ENCODE measurements at places on chromosomes 16 and 17.
A peak's percentile ranks its signal among the peaks of the same experiment; 100 is the strongest.

DNA sequence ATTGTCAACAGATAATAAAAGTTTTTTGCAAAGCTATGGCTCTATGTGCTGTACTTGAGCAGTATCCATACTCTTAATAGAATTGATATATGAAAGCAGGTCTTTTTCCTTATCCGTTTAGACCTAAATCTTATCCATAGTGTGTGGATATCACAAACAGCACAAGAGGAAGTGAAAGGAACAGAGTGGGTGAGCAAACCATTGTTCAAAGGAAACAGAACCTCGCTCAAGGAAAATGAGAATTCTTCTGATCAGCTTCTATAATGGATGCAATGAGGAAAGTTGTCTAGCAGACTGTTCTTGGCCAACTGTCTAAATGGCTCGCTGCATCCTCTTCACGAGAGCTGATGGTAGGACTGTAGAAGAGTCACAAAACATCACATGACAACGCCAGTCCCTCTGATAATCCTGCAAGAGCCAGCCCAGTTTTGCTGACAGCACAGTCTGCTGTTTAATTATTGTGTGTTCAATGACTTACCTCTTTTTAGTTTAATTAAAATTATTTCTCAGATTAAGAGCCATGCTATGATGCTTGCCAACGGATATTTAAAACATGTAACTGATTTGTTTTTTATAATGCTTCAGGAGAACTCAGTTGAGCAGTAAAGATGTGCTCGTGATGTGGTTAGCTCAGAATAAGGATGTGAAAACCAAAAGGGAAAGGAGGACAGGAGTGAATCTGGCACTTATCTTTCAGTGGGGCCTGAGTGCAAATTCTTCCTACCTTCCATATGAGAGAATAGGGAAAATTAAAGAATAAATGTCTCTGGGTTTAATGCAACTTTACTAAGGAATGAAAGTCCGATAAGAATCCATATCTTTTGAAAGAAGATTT lies 38.5 kb downstream of the WWOX start:
- no peak for DNase-seq

- no peak for DNase-seq
Observed at GRCh38 chr16:13421726-13422125, 498.2 kb upstream of the ERCC4 start.

GRCh38 chr16:89720551-89720812 lies 216 bp downstream of the VPS9D1 start:
- no peak for DNase-seq

DNA sequence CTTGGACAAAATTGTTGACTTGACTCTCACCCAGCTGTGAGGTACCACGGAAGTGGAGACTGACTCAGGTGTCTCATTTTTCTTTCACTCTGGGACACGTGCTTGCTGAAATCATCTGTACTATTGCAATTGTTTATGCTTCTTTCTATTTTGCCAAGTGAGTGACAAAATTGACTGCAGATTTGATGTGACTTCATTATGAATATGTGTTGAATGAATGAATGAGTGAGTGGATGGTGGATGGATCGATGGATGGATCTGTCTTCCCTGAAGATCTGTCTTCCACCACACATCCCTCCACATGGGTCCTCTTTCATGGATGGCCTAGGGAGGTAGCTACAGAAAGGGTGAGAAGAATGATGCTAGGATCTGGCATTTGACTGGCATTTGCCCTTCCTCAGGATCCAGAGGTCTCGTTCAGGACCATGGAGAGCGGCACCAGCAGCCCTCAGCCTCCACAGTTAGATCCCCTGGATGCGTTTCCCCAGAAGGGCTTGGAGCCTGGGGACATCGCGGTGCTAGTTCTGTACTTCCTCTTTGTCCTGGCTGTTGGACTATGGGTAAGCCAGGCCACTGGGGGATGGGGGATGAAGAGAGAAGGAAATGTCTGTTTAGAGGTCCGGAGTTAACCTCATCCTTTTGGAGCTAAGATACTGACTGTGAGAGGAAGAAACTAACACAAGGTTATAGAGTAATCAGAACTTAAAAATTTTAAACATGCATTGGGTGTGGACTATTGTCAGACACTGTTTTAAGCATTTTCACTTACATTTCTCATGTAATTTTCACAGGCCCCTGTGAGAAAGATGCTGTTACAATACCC lies 12.7 kb downstream of the SLC5A11 start:
- peak; percentile 16 for DNase-seq

GRCh38 chr17:82241183-82241925 lies 12.5 kb downstream of the SLC16A3 start:
- DNase-seq, result no peak

GRCh38 chr17:9994761-9995160 lies 89.7 kb upstream of the RCVRN start:
- DNase-seq, result no peak

GRCh38 chr16:68229431-68230175 lies 6.3 kb downstream of the ESRP2 start:
- peak; percentile 71 for DNase-seq

DNA sequence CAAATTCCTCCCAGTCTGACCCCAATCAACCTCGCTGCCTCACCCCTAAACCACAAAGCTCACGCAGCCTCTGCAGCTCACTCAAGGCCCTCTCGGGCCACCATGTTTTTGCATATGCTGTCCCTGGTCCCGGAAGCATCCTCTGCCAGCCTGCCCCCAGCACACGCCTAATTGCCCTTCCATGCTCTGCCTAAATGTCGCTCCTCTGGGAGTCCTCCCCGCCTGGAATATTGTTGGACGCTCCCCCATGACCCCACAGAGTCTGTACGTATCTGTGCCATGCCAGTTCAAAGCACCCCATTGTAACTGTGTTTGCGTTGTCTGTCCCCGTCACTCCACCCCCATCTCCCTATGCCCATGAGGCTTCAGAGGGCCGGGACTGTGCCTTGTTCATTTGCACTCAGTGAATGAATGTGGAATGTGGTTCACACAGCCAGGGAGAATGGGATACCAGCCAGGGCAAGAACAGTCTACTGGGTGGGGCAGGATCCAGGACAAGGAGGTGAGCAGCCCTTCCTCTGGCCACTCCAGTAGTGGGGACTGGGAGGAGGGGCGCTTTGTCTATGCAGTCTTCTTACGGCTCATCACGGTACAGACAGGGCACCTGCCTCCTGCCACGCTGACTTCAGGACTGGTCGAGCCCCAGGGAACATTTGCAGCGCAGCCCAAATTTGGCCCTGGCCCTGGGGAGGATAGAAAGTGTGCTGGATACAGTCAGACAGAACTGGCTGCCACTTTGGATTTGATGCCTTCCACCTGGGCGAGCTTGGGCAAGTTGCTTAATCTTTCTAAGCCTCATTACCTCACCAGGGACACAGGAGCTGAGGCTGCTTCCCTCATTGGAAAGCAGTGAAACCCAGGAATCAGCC lies 48.5 kb downstream of the NOS2 start:
- DNase-seq, result no peak

DNA sequence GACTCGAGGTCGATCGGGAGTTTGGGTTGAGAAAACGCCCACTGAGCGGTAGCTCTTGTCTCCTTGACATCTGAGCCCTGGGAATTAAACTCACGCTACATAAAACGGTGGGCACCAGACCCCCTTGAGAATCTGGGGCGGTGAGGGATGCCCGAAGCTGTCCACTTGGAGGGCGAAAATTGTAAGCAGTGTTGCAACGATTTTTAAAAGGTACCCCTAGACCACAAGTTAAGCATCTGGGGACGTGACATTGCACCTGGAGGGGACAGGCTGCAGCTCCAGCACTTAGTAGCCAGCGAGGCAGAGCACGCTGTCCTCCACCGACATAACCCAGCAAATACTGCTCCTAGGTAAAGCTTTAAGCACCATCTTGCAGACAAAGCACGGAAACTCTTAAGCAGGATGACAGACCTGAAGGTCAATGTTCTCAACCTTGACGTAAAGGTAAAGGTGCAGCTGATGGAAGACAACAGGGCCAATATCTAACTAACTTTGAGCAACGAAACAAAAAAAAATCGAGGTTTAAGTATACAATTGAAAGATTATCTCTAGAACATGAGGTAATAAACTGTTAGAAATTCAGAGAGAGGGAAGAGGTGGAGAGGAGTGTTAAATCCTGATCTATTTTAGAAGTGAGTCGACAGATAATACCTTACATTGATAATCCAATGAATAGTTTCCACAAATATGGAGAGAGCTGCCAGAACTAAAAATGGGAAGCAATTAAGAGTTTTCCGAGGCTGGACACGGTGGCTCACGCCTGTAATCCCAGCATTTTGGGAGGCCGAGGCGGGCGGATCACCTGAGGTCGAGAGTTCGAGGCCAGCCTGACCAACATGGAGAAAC lies 921 bp upstream of the CDR2 start:
- no peak for DNase-seq

DNA sequence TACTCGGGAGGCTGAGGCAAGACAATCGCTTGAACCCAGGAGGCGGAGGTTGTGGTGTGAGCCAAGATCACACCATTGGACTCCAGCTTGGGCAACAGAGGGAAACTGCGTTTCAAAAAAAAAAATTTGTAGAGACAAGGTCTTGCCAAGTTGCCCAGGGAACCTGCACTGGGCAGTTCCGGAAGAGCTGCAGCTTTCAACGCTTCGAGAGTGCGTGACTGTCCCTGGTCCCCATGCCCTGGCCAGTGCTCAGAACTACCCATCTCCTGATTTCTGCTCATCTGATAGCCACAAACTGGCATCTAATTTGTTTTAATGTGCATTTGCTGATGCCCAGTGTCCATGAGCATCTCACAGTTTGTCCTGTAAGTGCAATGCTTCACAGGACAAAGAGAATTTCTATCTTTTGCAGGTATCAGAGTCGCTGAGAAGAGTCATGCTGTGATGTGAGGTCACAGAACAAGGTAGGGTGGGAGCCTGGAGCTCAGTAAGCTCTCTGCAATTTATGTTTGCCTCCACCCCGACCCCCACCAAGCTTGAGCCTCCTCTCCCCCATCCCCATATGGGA lies 3.9 kb downstream of the ACTG1 start:
- DNase-seq, result no peak

GRCh38 chr16:75590920-75591843 lies 25.0 kb downstream of the GABARAPL2 start:
- DNase-seq, result no peak

DNA sequence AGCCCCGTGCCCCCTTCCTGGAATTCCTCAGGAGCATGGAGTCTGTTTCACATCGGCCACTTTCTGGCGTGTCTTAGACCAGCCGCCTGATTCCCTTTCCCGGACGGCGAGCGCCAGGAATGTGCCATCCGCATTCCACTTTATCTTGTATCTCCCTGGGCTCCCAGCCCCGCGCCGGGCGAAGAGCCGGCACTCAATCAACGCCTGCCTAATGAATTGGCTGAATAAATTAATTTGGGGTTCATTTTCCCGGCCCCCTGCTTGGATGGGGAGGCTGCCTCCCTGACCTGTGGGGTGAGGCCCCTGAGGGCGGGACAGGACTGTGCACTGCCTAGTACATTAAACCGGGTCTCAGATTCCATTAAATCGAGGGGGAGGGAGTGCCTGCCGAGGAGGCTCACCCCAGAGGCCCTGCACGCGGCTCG lies 282.3 kb upstream of the TNRC6C start:
- DNase-seq, result no peak

- no peak for DNase-seq
Observed at GRCh38 chr16:27772093-27772825, 222.3 kb downstream of the KATNIP start.

DNA sequence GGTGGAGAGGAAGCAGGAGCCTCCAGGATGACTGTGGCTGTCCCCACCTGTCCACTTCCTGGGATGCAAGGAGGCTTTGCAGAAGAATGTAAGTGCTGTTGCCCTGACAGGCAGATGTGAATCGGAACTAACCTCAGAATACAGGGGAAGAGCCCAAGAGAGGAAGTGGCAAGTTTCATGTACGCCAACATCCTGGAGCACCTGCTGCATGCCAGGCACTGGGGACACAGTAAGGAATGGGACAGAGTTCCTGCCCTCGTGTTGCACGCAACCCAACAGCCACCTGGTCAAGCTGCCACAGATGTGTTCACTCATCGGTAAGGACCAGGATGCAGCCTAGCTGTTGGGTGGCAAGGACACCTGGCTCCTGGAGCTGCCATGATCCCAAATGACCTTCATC lies 98.6 kb upstream of the RPL38 start:
- no peak for DNase-seq

DNA sequence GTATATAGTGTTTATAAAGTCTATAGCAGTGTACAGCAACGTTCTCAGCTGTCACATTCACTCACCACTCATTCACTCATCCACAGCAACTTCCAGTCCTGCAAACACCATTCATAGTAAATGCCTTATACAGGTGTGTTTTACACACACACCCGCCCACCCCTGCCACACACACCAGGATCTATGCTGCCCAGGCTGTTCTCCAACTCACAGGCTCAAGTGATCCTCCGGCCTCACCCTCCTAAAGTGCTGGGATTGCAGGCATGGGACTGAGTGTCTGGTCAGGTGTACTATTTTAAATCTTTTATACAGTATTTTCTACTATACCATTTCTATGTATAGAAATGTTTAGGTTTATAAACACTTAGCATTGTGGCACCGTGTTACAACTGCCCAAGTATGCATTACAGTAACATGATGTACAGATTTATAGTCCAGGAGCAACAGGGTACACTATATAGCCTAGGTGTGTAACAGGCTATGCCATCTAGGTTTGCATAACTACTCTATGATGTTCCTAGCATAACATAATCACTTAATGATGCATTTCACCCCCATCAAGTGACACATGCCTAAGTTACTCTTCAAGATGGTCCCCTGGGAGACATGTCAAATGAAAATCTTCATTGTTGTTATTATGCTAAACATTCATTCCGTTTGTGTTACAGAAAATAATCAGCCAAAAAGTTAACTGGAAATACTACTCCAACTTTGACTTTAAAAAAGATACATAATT lies 42.5 kb downstream of the CREBBP start:
- DNase-seq, result no peak

DNA sequence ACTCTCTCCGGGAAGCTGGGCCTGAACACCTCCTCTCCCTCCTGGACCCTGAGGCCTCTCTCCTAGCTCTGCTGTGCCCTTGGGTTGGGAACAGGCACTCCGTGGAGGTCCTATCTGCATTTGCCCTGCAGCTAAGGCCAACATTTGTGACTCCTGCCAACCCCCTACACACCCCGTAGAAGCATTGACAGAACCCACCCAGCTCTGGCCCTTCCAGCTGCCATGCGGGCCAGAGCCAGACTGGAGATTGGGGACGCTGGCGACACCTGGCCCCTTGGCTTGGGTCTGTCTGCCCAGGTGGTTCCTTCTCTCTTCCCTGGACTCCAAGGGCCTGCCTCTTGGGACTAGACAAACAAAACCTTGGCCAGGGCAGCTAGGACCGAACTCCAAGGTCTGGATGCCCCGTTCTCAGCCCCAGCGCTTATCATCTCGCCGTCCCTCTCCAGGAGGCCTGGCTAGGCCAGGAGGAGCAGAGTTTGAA lies 644 bp upstream of the RHBDF2 start:
- DNase-seq, result no peak

GRCh38 chr17:278055-278675 lies 74.4 kb downstream of the RPH3AL start:
- no peak for DNase-seq
